ENCODE measurements at places on chromosomes 1 and 21. TPM values are rescaled to one million over a fixed set of nuclear protein-coding genes. Genes with fewer than 3 reads are reported as not detected.
A peak's percentile ranks its signal among the peaks of the same experiment; 100 is the strongest.

DNA sequence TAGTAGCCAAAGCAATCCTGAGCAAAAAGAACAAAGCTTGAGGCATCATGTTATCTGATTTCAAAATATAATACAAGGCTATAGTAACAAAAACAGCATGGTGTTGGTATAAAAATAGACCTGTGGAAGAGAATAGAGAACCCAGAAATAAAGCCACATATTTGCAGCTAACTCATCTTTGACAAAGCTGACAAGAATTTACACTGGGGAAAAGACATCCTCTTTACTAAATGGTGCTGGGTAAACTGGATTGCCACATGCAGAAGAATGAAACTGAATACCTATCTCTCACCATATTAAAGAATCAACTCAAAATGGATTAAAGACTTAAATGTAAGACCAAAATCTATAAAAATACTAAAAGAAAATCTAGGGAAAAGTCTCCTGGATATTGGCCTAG, 59.5 kb upstream of the CD55 start:
- no peak for DNase-seq

- DNase-seq: no peak
Observed at GRCh38 chr1:206651958-206652890, 16.9 kb downstream of the DYRK3 start.

GRCh38 chr21:26964170-26964778, 2.6 kb downstream of the ADAMTS5 start:
- DNase-seq: peak; percentile 66

- no peak for DNase-seq
Observed at GRCh38 chr1:226863446-226863845, 7.0 kb upstream of the PSEN2 start.

Gene PLPP3
- 101 TPM for total RNA-seq

Gene CD1E
- not detected for total RNA-seq

GRCh38 chr1:109047339-109047738, 5.4 kb upstream of the WDR47 start:
- DNase-seq: no peak

DNA sequence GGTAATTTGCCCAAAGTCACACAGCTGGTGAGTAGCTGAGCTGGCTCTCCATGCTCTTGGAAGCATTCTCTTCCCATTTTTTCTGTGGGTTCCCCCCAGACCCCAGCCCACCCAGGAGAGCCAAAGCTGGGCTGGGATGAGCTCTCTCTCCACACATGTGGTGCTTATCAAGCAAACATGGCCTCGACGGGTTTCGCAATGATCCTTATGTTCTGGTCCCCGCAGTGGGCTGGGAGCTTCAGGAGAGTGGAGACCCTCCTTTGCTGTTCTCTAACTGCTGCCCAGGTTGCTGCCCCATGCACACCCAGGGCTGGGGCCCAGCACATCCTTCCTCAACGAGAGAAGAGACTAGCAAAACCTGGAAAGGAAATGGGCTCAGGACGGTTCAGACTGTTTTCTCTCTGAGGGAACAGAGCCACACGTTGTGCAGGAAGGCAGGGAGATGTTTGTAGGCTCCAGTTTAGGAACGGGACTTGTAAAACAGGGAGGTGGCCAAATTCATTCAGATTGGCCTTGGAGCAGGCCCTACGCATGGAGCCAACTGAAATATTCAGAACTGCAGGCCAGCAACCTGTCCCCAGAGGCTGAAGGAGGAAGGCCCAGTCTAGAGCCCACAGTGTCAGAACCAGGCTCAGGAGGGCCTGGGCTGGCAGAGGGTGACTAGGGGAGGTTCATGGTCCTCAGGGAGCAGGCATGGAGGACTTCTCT, 27.2 kb upstream of the CSF1 start:
- DNase-seq: peak; percentile 56

DNA sequence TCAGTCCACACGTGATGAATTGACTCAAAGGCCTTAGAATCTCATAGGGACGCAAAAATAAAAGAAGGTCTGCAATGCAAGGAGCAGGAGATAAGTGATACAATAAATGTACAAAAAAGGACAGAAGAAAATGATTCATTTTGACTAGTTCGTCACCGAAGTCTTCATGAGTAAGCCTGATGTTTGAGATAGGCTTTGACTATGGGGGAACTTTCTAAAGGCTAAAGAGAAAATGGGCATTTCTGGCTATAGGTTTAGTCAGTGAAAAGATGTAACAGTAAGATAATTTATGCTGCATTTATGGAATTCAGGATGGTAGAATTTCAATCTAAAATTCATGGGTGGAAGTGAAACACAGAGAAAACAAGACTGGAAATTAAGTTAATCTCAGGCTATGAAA, 163.0 kb downstream of the ADGRL4 start:
- DNase-seq: no peak

GRCh38 chr1:58003059-58003458, 543.5 kb downstream of the OMA1 start:
- DNase-seq: no peak

Measured in left ventricle myocardium inferior (tissue), 1 donor.